ENCODE measurements at places on chromosomes 5 and 9. TPM values are rescaled to one million over a fixed set of nuclear protein-coding genes. Genes with fewer than 3 reads are reported as not detected.
A peak's percentile ranks its signal among the peaks of the same experiment; 100 is the strongest.

DNA sequence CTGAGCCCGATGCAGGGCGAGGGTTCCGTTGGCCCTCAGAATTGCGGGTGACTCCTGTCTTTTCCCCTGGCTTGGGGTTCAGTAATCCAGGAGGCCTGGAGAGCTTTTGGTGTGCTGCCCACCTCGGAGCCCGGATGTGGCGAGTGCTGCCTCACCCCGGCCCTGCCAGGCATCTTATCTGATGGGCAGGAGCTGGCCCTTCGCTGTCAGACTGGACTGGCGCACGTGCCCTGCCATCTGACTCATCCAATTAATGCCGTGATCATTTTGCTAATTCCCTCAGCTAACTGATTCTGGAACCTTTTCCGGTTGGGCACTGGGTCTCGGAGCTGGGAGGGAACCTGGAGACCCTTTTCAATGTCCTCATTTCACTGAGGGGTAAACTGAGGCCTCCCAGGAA is 34.6 kb downstream of the RXRA start:
- no peak for DNase-seq

GRCh38 chr5:62942384-62942783 is 363.8 kb downstream of the LRRC70 start:
- DNase-seq = no peak

DNA sequence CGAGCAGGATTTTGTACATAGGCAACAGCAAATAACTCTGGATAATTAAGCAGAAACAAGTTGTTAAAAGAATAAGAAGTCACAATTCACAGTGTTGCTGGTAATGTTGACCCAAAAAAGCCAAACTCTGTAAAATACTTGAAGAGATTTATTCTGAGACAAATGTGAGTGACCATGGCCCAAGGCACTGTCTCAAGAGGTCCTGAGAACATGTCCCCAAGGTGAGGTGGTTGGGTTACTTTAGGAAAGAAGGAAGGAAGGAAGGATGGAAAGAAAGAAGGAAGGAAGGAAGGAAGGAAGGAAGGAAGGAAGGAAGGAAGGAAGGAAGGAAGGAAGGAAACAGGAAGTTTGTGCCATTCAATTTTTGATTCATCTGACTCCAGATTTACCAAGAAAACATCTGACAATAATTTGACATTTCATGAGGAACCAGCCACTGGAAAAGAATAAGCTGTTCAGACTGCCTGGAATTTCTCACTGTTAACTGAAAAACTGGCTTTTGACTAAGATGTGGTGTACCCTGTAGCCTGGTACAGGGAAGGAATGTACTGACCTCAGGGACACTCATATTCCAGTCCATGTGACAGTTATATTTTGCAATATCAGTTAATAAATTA is 295.9 kb upstream of the TNC start:
- DNase-seq = no peak

GRCh38 chr5:150498501-150498900 is 9.4 kb upstream of the NDST1 start:
- no peak for DNase-seq

DNA sequence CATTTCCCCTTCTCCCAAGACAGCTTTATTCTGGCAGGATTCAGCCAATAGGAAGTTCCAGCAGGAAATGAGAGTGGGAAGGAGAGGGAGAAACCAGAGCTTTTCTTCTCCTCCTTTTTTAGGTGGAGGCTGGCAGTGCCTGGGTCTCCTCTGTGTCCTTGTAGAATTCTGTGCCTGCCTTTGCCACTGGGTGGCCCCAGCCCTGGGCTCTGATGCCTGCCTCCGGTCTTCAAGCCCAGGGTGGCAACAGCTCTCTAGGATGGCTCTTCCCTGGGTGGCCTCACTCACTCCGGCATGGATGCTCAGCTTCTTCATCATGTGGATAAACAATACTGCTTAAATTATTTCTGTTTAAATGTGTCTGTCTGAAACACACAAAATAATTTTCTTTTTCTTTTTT is 694.8 kb downstream of the SEMA5A start:
- no peak for DNase-seq

DNA sequence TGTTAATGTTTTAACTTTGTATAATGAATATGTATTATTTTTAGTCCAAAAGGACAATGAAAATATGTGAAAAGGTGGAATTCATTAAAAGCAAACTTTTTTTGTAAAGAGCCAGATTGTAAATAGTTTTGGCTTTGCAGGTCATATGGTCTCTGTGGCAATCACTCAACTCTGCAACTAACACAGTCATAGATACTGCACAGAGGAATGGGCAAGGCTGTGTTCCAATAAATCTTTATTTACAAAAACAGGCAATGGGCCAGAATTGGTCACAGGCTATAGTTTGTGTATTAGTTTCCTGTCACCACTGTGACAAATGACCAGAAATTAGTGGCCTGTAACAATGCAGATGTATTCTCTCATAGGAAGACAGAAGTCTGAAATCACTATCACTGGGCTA is 125.4 kb upstream of the PTCH1 start:
- no peak for DNase-seq

DNA sequence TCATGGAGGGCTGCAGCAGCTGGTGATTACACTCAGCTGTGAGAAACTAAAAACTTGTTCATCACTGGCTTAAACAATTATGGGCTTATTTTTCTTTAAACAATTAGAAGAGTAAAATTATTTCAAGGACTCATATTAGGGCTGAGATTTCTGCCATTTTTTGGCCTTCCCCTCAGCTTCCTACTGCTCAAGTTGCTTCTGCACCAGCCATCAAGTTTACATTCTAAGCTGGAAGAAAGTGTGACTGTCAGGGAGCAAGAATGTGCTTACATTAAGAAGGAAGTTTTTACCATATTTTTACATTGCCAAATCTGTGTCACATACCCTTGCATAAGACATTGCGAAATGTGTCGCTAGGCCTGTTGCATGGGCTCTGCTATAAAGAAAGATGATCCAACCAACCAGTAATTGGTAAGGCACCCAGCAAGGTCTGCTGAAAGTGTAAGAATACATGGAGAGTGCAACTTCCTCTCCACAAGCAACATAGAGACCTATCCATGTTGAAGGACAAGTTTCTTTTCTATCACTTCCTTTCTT is 260.3 kb upstream of the CDH10 start:
- peak; percentile 31 for DNase-seq

- no peak for DNase-seq
Measured at GRCh38 chr9:101673642-101674041, 64.8 kb downstream of the GRIN3A start.

The TAS2R1 gene
- total RNA-seq = not detected

The JAKMIP2 gene
- total RNA-seq = 0.69 TPM

GRCh38 chr5:157088342-157088990 is 20.4 kb downstream of the HAVCR2 start:
- DNase-seq = no peak

DNA sequence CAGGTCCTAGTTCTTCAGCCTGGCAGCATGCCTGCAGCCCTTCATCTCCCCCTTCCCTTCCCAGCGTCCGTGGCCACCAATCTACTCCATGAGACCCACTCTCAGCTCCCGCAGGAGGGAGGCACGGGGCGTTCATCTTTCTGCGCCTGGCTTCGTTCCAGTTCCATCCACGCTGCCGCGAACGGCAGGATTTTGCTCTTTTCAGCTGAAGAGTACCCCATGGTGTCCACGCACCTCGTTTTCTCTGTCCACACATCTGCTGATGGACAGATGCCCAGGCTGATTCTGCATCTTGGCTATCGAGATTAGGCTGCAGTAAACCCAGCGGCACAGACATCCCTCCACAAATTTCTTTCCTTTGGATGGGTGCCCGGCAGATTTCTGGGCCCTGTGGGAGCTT is 30.5 kb upstream of the NKD2 start:
- no peak for DNase-seq

DNA sequence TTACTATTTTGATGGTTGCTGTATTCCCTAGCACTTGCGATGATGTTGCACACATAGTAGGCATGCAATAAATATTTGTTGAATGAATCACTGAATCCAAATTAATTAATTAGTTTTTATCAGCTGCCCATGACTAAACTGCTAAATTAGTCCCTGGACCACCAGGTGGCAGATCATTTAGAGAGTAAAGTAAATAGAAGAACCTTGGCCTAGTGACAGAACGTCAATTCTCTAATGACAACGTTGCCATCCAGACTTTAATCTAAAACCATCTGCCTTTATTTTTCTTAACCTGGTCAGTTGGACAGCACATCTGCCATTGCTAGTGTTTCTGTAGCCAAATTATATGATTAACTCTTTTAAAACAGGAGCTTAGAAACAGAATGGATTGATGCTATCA is 457.5 kb downstream of the KIF4B start:
- DNase-seq = no peak

DNA sequence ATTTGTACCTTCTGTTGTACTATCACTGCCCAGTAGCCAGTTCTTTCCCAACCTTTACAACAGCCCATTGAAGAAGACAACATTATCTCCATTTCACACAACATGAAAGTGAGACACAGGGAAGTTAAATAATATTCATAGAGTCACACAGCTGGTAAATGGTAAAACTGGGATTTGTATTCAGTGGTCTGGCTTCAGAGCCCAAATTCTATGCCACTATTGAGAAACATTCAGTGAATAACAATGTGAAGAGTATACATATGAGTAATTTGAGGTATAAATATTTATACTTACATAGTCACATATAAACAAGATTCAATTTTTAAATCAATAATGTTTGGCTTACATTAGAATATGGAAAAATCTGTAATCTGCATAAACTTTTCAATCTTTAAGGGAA is 13.8 kb downstream of the SMIM15 start:
- DNase-seq = no peak

- no peak for DNase-seq
Measured at GRCh38 chr9:71079451-71079850, 42.0 kb downstream of the TRPM3 start.

DNA sequence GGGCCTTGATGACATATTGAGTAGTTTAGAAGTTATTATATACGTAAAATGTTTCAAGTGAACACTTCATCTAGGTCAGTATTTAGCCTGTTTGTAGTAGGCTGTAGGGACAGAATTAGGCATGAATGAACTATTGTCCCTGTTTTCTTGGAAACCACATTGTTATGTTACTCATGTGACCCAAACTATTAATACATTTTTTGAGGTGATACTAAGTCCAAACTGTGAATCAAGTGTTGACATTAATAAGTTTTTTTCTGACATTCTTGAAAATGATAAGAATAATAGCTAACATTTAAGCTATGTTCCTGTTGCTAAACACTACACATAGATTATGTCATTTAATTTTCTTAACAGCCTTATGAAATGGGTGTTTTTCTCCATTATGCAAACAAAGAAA is 1642.7 kb upstream of the WWC1 start:
- DNase-seq = no peak

DNA sequence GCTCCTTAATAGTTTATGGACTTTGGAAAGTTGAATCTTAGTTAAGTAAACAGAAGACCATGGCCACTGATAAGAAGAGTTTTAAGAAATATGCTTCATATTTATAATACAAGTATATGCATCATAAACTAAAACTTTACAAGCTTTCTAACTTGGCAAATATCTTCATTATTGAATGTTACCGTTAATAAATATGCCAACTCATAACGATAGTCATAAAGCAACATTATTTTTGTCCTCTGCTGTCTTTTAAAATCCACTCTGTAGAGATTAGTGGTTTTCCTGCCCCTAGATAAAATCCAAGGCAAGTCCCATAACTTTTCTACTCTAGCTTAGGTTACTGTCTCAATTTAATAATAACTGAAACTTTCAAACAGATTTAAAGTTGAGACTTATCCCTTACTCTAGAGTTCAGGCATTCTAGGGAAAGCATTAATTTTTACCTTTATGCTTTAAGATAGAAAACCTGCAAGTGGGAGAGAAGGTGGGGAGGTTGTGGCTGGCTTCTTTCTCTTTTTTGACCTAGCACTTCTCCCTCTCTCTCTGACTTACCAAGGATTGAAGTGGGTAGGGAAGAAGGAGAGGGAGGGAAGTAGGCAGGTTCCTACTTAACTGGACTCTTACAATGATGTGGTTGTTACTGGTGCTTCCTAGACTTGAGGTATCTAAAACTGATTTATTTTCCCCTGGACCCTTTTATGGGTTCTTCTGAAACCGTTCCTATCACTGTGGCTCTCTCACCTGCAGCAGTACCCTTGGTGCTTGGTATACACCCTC is 29.6 kb downstream of the RNF145 start:
- DNase-seq = no peak

GRCh38 chr5:74201334-74202081 is 439.0 kb downstream of the ENC1 start:
- DNase-seq = no peak

DNA sequence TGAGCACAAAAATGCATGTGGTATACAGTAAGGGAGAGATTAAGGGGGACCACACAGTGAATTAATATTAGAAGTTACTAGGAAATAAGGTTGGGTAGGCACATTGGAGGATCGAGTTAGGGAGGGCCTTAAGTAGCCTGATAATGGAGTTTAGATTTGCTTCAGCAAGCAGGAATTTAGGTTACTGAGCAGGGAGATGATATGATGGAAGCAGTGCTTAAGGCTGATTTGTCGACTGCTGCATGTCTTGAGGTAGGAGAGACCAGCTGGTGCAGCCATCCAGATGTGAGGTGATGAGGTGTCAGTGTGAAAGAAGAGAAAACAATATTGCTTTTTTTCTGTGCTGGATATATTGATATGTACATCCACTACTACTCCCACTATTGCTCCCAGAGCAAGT is 55.2 kb upstream of the ACTBL2 start:
- DNase-seq = no peak

DNA sequence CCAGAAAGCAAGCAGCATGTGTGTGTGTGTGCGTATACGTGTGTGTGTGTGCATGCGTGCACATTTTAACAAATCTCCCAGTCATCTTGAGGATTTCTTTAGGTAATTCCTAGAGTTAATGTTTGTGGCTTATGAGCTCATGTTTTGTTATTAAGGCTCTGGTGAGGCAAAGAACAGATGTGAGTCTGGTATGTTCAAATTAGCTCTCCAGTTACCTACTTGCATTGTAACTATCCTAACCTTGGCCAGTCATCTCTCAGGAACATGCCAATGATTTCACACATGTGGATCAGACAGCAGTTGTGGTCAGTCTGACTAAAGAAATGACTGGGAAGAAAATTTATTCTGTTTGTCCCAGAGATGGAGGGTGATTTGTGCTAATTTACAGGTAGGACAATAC is 163.1 kb downstream of the IZUMO3 start:
- no peak for DNase-seq

- no peak for DNase-seq
Measured at GRCh38 chr5:32098890-32099310, 75.2 kb downstream of the GOLPH3 start.

The C9orf153 gene
- total RNA-seq = 0.40 TPM

DNA sequence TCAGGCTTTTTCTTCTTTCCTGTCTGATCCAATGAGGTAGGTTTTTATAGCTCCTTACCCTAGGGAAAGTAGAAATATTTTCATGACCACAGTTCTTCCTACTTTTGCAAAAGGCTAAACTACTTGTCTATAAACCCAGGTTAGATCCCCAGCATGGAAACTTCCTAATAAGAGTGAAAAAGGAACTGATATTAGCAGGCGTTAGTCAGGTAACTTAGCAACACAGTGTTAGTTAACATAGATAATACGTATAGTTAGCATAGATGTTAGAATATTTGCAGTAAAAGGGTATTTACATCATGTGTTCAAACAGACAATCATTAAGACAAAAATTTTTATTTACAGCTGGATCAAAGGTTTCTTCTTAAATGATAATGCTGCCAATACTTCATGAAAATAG is 162.9 kb upstream of the DAB2 start:
- DNase-seq = no peak

All from NCI-H460 (cell line).